Hematopoietic multipotent progenitor cell treated with erythropoietin and hydrocortisone succinate and interleukin-3 and kit ligand, for 17 days (in vitro differentiated cells): ENCODE measurements at places on chromosomes 2 and 18.

DNA sequence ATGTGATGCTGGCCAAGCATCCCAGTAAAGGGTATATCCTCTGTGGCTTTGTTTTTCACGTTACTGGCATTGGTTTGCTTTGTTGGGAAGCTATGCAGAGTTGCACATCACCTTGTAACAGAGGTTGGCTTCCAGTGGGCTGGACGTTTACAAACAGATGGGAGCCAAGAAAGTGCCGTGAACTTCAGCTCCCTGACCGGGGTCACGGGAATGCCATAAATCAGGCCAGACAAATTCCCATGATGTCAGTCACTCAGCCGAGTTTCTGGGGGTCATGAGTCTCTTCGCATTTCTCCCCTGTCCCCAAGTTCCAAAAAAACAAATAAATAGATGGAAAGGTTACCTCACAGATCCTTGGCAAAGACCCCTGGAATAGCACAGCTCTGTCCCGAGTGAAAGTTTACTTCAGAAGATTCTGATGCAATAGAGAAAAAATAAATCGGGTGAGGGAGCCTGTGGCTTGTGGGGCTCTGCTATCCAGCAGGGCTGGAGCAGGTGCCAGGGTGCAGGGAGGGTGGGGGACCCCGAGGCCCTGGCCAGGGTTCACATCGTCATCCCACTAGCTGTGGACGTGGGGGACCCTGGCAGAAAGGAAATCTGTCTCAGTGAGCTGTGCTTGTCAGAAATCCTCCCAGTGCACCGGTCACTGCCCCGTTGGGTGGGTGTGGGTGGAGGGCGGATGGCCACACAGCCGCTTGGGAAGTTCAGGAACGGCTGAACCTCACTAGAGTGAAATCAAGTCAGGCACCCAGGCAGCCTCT lies 27.8 kb downstream of the TWIST2 start:
- DNase-seq: no peak

GRCh38 chr2:136025057-136025973 lies 39.9 kb upstream of the DARS1 start:
- no peak for DNase-seq

DNA sequence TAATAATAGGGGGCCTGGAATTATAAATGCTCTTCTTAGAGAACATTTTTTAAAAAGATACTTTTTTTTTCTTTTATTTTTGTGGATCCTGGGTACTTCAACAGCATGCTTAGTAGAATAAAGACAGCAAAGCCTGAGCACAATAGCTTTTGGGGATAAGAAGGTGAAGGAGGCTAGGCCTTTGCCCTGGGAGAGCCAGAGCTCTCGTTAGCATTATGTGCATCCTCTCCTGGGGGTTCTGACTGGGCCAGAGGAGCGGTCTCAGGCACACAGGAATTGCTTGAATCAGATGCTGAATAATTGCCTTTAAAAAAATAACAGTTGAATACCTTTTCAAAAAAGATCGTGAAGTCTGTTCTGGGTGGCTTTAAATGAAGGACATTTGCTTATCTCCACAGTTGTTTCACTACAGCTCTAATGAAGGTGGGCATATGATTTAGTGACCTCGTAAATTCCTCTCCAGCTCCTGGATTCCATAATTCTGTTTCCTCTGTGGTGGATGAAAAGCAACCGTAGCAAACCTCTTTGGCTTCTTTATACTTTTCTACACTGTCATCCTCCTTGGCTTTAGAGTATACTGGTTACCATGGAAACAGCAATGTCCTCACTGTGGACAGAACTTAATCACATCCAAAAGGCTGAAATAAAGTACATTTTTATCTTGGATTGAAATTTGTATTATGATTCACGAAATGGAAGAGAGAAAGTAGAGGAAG lies 133.8 kb downstream of the MAIP1 start:
- no peak for DNase-seq

DNA sequence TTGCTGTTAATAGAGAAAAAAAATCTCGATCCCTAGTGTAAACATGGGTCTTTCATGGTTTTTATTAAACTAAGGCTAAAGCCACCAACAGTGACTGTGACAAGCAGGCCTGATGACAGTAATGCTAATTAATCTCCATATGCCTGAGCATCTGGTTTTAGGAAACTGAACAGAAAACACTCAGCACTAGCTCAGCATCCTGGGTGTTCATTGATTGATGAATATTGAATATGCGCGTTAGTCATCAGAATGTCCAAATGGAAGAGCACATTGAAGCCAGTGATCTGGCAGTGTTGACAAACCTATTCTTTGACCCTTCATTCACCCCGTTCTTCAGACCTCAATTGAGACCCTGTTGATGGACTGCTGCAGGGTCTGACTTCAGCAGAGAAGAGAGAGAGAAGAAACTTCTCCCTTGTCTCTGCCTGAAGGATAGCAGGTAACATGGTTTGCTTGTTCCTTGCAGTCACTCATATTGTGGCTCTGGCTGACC lies 283.8 kb downstream of the RDH14 start:
- no peak for DNase-seq

GRCh38 chr2:233319256-233319655 lies 11.6 kb downstream of the SAG start:
- no peak for DNase-seq

DNA sequence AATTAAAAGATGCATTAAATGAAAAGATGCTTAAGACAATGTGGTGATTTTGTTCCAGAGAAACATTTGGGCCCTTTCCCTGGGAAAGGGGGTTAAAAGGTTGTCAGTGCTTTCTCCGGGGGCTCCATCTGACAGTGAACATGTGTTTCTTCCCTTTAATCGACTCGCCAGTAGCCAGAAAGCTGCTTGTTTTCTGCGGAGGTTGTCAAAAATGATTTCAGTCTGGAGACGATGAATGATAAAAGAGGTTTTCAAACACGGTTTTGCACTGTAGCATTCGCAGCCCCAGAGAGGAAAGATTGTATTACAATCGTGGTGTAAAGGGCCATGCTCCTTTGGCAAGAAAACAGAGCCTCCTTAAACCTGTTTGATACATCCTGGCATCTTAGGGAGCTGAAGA lies 111.5 kb upstream of the MEIS1 start:
- no peak for DNase-seq

DNA sequence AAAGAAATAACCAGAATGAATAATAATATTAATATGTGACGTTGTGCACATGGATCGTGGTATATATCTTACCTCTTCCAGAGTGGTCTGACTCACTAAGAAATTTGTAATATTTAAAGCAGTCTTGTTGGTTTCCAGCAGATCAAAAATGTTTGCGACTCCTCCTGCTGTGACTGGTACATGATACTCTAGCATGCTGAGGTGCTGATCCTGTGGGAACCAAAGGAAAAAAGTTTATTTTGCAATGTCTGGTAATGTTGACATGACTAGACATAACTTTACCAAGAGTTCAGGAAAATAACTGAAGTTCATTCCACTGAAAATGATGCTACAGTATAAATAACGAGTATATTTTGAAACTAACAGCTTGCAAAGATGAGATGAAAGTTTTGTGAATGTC lies 124.5 kb upstream of the BARD1 start:
- DNase-seq: no peak

DNA sequence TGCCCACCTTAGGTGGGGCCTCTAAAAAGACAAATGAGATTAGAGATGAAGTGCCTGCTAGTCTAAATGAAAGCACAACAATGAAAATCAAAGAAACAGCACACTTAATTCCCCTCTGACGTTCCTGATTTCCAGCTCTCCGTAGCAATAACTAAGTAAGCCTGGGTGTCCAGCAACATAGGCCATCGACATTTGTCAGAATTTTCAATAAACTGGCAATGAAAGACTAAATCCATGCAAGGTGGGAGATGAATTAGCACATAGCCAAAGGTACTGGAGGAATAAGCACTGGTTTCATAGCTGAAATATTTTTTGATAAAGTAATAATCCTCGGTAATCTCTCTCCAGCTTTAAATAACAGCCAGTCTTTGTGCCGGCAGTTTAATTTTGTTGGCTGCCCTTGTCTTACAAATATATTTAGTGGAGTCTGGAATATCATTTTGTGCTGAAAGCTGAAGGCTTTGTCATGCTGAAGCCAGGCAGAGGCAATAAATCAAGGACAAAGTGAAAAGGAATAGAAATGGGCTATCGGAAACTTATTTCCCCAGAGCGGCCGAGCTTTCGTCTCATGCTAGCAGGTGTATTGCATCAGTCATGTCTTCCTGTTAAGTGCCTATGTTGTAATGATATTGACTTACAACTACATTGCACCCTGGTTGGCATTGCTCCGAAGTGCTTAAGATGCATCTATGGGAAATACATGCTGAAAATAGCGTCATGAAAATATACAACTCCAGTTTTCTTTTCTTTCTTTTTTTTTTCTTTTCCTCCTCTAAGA lies 790.1 kb downstream of the CNTNAP5 start:
- DNase-seq: no peak

- no peak for DNase-seq
These were observed 101.6 kb upstream of the THOC1 start for GRCh38 chr18:369224-370015.
